ENCODE measurements at places on chromosomes 4 and X.

DNA sequence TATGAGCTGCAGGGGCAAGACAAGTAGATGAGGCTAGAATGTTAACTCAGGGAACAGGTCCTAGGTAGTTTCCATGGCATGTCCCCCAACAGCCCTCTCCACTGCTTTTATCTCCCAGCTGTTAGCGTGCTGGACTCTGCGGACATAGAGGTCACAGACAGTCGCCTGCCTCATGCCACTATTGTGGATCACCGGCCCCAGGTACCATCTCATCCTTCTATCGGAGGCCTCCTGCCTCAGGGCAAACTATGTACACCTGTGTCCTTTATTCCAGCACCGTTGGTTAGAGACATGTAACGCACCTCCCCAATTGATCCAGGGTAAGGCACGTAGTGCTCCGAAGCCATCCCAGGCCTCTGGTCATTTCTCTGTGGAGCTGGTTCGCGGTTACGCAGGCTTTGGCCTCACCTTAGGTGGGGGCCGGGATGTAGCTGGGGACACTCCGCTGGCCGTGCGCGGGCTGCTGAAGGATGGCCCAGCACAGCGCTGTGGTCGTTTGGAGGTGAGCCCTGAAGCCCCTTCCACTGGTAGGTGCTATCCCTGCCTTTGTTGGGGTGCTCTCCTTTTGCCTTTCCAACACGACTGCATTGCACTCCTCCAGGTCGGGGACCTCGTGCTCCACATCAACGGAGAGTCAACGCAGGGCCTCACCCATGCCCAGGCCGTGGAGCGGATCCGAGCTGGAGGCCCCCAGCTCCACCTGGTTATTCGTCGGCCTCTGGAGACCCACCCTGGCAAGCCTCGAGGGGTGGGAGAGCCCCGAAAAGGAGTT, 2.2 kb downstream of the MAGIX start:
- H3K27me3 ChIP-seq = peaks cover 6% of the 10 kb centered on the region
- H3K27ac ChIP-seq = no peak overlapping the region
- DNase-seq = no peak
- peaks cover 5% of the 10 kb centered on the region for H3K4me1 ChIP-seq
- no peaks in the 10 kb centered on the region for H3K36me3 ChIP-seq
- H3K4me3 ChIP-seq = peak overlapping the region; percentile 83

DNA sequence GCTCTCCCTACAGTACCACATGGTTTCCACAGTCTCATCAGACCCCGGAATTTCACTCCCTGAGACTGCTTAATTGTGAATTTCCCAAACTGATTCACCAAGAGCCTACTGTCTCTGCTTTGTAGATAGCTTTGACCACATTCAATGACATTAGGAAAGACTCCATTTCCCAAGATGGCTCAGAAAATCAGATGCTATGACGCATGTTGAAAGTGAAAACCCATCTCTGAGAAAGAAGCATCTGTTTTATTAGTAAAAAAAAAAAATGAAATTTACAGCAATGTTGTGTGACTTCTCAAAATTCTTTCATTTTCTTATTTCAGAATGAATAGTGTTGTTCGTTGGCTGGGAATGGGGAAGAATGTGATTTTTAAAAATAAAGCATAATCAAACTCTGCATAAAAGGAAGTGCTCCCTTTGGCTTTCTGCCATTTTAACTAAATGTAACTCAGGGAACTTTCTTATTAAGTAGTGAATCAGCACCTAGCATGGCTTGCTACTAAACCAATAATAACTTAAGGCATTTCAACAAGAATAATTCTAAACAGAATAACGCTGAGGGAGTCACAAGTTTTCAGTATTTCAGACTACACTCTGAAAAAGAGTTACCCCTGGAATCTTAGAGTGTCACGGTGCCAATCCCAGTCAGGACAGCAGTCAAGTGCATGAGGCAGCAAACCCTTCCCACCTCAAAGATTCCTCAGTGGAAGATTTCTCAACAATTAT, 97.4 kb upstream of the MYOZ2 start:
- no peaks in the 10 kb centered on the region for H3K27me3 ChIP-seq
- H3K4me1 ChIP-seq = no peaks in the 10 kb centered on the region
- no peak overlapping the region for H3K4me3 ChIP-seq
- no peaks in the 10 kb centered on the region for H3K36me3 ChIP-seq
- no peak for DNase-seq
- no peak overlapping the region for H3K27ac ChIP-seq

DNA sequence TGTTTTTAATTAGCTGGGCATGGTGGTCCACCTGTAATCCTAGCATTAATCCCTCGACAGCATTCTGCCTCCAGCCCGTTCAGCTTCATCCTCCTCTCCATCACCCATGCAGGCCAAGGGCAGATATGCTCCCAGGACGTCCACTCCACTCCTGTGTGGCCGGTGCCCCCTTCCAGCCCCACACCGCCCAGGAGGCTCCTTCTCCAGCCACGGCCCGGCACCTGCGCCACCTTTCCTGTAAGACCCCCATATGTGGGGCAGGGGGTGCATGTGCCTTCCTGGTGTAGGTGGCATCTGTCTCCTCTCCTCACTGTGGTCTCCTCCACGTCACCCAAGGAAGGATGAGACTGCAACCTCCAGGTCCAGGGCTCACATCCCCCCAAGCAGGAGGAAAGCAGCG, 57.0 kb upstream of the MXD4 start:
- no peak for DNase-seq
- H3K36me3 ChIP-seq = peaks cover 12% of the 10 kb centered on the region
- peaks cover 9% of the 10 kb centered on the region for H3K27me3 ChIP-seq
- H3K4me1 ChIP-seq = no peaks in the 10 kb centered on the region

- H3K27me3 ChIP-seq = no peaks in the 10 kb centered on the region
- no peak overlapping the region for H3K27ac ChIP-seq
- DNase-seq = no peak
- no peak overlapping the region for H3K4me3 ChIP-seq
Observed at GRCh38 chr4:26826721-26827120, 33.9 kb upstream of the STIM2 start.

DNA sequence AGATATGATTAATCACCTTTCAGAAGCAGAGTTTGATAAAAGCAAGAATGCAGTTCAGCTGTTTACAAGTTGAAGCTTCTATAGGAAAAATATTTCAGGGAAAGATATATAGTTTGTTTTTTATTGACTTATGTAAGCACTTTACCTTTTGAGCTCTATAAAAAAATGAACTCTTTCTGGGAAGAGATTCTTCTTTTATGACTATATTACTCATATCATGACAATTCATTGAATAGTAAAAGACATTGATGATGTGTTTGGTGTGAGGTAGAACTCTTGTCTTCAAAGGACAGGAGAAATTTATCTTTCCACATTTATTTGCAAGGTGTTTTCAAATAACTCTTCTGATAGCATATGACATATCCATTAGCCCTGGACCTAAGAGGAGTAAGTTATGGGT, 156.6 kb downstream of the SLC4A4 start:
- H3K36me3 ChIP-seq = no peaks in the 10 kb centered on the region
- H3K4me3 ChIP-seq = no peak overlapping the region
- H3K27me3 ChIP-seq = no peaks in the 10 kb centered on the region
- no peak for DNase-seq
- no peak overlapping the region for H3K27ac ChIP-seq
- no peaks in the 10 kb centered on the region for H3K4me1 ChIP-seq

GRCh38 chr4:174764105-174764729, 64.8 kb downstream of the GLRA3 start:
- no peaks in the 10 kb centered on the region for H3K4me1 ChIP-seq
- H3K27ac ChIP-seq = no peak overlapping the region
- no peaks in the 10 kb centered on the region for H3K27me3 ChIP-seq
- H3K36me3 ChIP-seq = no peaks in the 10 kb centered on the region

DNA sequence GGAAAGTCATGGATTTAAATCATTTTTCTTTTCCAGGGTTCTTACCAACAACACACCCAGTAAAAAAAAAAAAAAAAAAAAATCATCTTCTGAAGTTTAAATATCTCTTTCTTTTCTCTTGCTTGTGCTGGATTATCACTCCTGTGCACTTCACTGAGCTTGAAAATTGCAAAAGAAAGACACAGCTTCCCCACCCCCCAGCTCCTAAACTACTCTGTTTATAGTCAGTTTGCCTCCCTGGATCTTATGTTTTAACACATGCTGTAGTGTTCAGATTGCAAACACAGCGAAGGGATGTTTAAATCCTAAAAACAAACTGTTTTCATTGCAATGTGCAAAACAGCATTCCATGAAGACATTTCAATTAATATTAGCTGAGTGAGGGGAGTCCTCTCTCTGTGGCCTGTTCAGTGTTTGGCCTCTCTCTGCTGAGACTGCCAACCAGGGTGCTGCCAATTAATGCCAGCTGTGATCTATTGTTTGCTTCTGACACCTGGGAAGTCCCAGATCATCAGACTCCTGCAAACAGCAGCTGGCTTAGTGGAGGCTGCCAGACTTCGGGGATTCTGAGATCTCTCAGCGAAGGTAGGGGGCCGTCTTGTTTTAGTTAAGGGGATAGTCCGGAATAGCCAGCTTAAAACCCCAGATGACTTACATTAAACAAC, 171.1 kb upstream of the PITX2 start:
- DNase-seq = peak; percentile 14
- H3K27ac ChIP-seq = no peak overlapping the region

DNA sequence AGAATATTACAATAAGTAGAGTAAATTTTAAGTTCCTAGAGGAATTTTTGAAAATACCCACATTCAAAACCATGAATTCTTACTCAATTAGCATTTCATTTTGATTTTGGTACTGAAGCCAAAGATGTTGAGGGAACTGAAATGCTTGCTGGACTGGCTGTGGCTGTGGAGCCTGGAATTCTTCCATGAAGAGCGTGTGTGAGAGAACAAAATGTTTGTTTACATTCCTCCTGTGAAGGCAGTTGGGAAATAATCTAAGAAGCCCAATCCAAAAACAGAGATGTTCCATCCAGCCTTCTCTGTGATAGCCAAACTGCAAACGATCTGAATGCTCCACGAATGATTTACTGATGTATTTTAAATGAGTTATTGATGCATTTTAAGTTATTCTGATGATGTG, 3.8 kb upstream of the ADH1B start:
- H3K4me3 ChIP-seq = no peak overlapping the region
- no peaks in the 10 kb centered on the region for H3K36me3 ChIP-seq
- H3K27me3 ChIP-seq = peaks cover 2% of the 10 kb centered on the region
- no peak for DNase-seq
- H3K27ac ChIP-seq = no peak overlapping the region

- H3K36me3 ChIP-seq = no peaks in the 10 kb centered on the region
- H3K27ac ChIP-seq = no peak overlapping the region
- DNase-seq = no peak
Observed at GRCh38 chrX:153414856-153415510, 3.7 kb downstream of the ZFP92 start.

GRCh38 chr4:107255596-107255995, 219.5 kb upstream of the DKK2 start:
- H3K4me3 ChIP-seq = no peak overlapping the region
- no peaks in the 10 kb centered on the region for H3K27me3 ChIP-seq
- H3K36me3 ChIP-seq = no peaks in the 10 kb centered on the region
- no peaks in the 10 kb centered on the region for H3K4me1 ChIP-seq
- no peak overlapping the region for H3K27ac ChIP-seq

DNA sequence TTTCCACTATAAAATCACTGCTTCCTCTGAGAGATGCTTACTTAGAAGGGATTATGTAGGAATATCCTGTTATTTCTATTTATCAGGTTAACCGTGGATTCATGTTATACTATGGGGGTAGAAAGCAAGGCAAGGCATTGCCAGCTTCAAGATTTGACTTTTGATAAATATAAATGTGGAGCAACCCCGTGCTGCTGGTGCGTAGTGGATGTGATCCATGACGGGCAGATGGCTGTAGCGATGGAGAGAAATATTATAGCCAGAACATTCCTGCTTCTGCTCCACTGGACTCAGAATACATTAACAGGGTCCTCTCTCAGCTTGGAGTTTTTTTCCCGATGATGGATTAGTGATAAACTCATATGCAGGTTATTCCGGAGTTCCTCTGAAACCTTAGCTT, 157.6 kb downstream of the TENM3 start:
- H3K27me3 ChIP-seq = no peaks in the 10 kb centered on the region
- no peaks in the 10 kb centered on the region for H3K36me3 ChIP-seq
- H3K27ac ChIP-seq = no peak overlapping the region
- no peak overlapping the region for H3K4me3 ChIP-seq
- H3K4me1 ChIP-seq = peaks cover 2% of the 10 kb centered on the region

GRCh38 chr4:95124906-95125504, 367.2 kb downstream of the BMPR1B start:
- no peaks in the 10 kb centered on the region for H3K36me3 ChIP-seq
- H3K27me3 ChIP-seq = no peaks in the 10 kb centered on the region

DNA sequence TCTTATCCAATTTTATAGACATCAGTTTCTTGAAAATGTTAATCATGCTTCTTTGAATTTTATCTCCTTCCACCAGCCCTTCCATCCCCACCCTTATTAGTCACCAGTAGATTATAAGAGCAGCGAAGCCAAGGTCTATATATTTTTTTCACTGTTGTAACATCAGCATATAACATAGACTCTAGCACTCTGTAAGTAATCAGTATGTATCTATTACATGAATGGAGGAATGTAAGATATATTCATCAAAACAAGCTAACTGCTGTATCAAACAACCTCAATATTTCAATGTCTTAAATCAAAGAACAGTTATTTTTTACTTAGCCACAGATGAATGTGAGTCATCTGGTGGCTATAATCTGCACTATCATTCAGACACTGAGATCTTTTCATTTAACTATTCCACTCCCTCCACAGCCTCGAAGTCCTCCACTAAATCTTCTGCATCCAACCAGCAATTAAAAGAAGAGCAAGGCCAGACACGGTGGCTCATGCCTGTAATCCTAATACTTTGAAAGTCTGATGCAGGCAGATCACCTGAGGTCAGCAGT, 178.9 kb downstream of the CENPC start:
- peaks cover 3% of the 10 kb centered on the region for H3K36me3 ChIP-seq
- H3K27me3 ChIP-seq = no peaks in the 10 kb centered on the region
- no peak overlapping the region for H3K4me3 ChIP-seq
- H3K27ac ChIP-seq = no peak overlapping the region
- no peak for DNase-seq

All from glutamatergic neuron (in vitro differentiated cells).